ENCODE measurements at places on chromosomes 11 and 22.

GRCh38 chr22:23281406-23282088 is 101.2 kb downstream of the BCR start:
- peak; percentile 81 for DNase-seq

GRCh38 chr11:129319751-129320150 is 55.9 kb upstream of the BARX2 start:
- DNase-seq = no peak

DNA sequence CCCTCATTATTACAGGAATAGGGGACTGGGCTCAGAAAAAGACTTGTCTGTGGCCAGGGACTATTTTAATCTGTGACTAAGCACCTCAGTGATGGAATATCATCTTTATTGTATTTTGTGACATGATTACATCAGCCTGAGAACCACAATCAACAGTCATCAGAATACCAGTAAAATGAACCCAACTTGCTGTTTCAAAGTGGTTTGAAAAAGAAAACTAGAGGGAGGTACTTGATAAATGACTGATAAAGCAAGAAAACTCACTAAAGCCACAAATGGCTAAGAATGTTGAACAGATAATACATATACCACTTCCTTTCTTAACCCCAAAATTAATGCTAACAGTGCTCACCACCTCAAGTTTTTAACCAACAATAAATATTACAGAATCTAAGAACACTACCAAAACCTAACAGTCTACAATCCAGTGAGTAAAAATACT is 155.7 kb downstream of the ATG16L2 start:
- DNase-seq = peak; percentile 8

DNA sequence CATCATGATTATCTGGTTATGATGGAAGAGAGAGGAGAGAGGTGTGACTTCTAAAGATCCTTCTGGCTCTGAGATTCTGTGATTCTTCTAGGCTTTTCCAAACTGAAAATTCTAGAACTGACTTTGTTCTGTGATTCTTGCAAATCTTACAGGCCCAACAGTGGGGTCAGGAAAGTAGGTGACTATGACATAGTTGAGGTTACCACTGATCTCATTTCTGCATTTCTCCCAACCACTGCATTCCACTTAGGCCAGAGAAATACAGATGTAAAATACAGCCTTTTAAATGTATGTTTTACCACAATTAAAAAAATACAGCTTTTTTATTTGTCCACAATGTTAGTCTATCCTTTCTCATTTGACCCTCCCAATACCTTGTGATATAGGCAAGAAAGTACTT is 83.7 kb downstream of the STIM1 start:
- DNase-seq = no peak

- DNase-seq = no peak
These were observed 4.8 kb downstream of the PIM3 start for GRCh38 chr22:49965091-49966040.

GRCh38 chr11:128835741-128836430 is 31.2 kb downstream of the KCNJ1 start:
- no peak for DNase-seq

- DNase-seq = peak; percentile 54
These were observed 21.7 kb downstream of the TMPRSS13 start for GRCh38 chr11:117907276-117908108.

GRCh38 chr11:58575377-58576020 is at the start of gene LPXN:
Gene LPXN (minus strand): TSS chr11:58575856. CDS start chr11:58575772, 84 bp downstream.
- DNase-seq = peak; percentile 53

Data from activated CD4-positive, alpha-beta T cell treated with anti-CD3 and anti-CD28 coated beads, Interleukin-2, amount 10 ng/mL, durations not matched to agents 7 days and 5 days (primary cell).